ENCODE measurements at places on chromosomes 7 and 10. TPM values are rescaled to one million over a fixed set of nuclear protein-coding genes. Genes with fewer than 3 reads are reported as not detected.
A peak's percentile ranks its signal among the peaks of the same experiment; 100 is the strongest.

Gene WEE2
- 0.03 TPM for polyA plus RNA-seq

DNA sequence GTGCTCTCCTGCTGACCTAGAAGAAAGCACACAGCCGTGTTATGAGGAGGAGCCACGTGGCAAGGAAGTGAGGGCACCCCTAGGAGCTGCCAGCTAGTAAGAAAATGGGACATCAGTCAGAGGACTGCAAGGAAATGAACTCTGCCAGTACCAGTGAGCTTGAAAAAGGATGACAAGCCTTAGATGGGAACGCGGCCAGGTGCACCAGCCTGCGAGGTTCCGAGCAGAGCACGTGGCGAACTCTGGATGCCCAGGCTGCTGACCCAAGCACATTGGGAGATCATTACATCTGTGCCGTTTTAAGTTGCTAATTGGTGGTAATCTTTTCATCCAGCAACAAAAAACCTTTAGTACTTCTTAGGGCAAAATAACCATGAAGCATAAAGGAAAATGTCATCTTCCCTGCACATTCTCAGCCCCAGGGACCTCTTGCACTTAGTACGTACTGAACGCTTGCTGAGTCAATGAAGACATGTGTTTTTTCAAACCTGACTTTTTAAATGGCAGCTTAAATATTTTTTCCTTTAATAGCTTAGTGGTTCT, 69.4 kb downstream of the AMZ1 start:
- peak; percentile 91 for DNase-seq

DNA sequence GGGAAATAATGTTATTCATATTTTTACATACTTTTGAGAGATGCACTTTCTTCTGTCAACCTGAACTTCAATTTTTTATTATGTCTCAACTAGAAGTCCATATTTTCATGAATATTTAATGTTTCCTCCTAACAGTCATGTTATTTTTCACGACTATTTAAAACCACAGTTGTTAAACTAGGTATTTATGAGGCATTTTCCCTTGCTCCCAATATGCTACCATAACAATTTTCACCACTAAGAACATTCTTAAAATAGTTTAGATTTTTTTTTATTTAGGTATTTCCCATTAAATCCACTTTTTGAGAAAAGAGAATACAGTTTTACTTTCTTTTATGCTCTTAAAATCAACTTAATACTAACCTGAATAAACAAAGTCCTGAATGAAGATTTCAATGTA, 89.4 kb downstream of the JAZF1 start:
- no peak for DNase-seq

Gene CRTAC1
- polyA plus RNA-seq: 0.09 TPM

Gene EGR2
- polyA plus RNA-seq: 1.8 TPM

DNA sequence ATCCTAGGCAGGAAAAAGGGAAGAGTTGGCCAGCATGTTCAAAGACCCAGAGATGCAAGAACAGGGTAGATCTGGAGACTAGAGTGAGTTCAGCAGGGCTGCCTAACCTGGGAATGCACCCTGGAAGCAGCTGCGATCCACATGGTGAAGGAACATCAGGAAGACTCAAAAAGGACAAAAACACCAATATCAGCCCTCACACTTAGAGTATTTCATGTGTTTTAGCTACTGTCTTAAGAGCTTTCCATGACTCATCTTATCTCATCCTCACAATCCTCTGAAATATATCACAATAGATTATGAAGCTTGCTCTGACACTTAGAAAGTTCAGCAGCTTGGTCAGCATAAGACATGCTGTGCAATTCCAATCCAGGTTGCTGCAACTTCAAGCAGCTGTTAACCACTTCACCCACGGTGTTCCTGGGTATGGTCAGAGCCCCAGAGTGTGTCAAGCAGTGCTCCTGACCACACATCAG, 380.9 kb downstream of the PARD3 start:
- DNase-seq: no peak

Gene ZNF117
- 23.6 TPM for polyA plus RNA-seq

Gene IFT22
- 22.5 TPM for polyA plus RNA-seq

GRCh38 chr10:98090822-98091221, 43.6 kb upstream of the R3HCC1L start:
- no peak for DNase-seq

Gene COBL
- polyA plus RNA-seq: 0.57 TPM

Gene STEAP1B
- polyA plus RNA-seq: 0.20 TPM

Gene HOXA5
- polyA plus RNA-seq: 21.8 TPM

DNA sequence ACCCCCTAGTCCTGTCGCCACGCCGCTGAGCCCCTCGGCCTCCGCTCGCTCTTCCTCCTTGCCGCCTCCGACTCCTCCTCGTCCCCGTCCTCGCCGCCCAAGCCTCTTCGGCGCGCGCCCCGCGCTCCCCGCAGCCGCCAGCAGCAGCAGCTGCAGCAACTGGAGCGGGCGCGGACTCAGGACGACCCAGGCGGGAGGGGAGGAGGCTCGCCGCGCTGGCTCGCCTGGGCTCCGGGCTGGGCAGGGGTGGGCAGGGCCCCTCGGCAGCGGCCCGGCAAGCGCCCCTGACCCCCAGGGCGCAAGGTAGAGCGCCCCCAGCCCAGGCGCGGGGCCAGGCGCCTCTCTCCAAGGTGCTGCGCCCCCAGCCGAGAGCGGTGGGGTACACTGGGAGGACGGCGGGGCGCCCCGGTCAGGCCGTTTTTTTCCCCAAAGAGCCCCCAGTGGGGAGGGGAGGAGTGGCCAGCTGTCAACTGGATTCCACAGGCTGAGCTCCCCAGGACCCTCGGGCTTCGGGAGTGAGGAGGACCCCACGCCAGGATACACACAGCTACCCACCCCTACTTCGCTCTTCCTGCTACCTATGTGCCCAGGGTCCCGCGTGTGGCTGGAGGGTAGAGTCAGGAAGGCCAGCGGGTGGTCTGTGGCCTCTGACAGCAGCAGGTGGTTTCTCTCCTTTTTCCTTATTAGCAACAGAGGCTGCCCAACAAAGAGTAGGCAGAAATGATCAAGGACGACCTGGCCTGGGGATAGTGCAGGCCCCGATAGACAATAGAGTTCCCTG, 903 bp upstream of the KCNMA1 start:
- DNase-seq: no peak

Gene FGFBP3
- polyA plus RNA-seq: 2.3 TPM

GRCh38 chr7:40889539-40889938, 754.7 kb downstream of the SUGCT start:
- DNase-seq: no peak

DNA sequence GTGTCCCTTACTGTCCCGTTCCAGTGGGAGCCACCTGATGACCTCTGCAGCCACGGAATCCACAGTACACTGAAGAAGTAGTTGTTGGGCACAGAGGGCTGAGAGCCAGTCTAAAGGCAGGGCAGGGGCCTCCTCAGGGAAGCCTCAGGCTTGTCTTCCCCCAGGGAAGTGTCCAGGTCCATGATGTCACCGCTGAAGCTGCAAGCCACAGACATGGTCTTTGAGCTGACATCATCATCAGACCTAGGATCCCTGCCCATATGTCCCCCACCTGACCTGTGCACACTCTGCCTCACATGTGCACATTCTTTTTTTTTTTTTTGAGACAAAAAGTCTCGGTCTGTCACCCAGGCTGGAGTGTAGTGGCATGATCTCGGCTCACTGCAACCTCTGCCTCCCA, 38.4 kb upstream of the ELFN1 start:
- no peak for DNase-seq

GRCh38 chr7:155670521-155670920, 26.1 kb downstream of the RBM33 start:
- DNase-seq: no peak

Gene ANKRD61
- polyA plus RNA-seq: 0.13 TPM

GRCh38 chr7:99116144-99116543, 27.8 kb downstream of the SMURF1 start:
- DNase-seq: no peak

GRCh38 chr7:2760098-2760889, 72.3 kb downstream of the AMZ1 start:
- DNase-seq: peak; percentile 78

Gene MALRD1
- polyA plus RNA-seq: 0.48 TPM

DNA sequence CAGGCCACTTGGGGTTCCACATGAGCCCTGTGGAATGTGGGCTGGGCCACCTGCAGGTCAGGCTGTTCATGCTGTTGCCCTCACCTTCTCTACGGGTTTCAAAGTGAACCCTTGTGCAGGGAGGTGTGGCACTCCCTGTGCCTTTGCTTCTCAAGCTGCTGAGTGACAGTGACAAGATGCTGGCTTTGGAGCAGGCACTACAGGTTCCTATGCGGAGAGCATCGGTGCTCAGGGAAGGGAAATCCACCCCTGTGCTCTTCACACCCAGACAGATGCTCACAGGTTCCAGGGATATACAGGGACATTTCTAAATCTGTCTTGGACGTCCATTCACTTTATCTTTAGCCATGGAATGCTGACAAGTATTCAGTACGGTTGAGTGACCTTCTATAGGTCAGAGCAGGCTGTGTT, 1005.0 kb downstream of the LRMDA start:
- no peak for DNase-seq

- no peak for DNase-seq
Observed at GRCh38 chr7:79302293-79302692, 151.2 kb downstream of the MAGI2 start.

Gene CEP55
- 0.32 TPM for polyA plus RNA-seq

DNA sequence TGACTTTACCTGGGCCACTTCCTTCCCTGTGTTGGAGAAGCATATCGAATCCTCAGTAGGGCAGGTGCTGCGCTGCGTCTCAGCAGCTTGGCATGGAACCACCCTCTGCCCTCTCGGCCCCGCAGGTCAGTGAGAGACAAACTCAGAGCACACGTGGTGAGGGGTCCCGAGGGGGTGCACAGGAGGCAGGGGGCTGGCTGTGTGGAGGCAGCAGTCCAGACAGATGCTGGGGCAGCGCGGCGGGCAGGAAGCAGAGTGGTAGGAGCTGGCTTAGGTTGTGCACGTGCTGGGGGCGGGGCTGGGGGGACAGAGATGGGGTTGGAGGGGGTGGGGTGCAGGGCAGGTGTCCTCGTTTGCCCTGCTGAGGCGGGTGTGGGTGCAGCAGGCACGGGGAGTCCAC, 33.1 kb downstream of the NUB1 start:
- DNase-seq: no peak

Gene CNPY4
- polyA plus RNA-seq: 27.3 TPM

GRCh38 chr10:60433684-60434083, 44.0 kb upstream of the ANK3 start:
- DNase-seq: no peak

Gene GRM3
- 1.9 TPM for polyA plus RNA-seq

DNA sequence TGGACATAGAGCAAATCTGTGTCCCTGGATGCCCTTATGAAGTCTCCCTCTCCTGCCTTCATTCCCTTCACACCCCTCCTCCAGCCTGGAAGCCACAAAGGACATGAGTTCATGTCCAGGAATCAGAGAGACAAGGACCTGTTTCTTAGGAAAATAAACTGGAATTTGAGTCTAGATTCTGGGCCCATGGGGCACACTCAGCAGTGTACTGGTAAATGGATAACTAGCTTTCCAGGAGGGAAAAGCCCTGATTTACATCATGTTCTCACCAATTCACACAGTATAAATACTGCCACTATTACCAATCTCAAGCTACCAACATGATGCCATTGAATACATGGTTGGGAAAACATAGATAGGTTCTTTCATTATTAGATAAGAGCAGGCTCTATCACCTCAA, 9.9 kb downstream of the FAM237B start:
- DNase-seq: no peak

- DNase-seq: no peak
Observed at GRCh38 chr10:69516316-69516715, 56.9 kb downstream of the NEUROG3 start.

GRCh38 chr7:3215624-3216585, 85.1 kb upstream of the SDK1 start:
- DNase-seq: no peak

Gene CHAT
- not detected for polyA plus RNA-seq

- DNase-seq: peak; percentile 49
Observed at GRCh38 chr10:96850113-96850512, 18.0 kb downstream of the LCOR start.

DNA sequence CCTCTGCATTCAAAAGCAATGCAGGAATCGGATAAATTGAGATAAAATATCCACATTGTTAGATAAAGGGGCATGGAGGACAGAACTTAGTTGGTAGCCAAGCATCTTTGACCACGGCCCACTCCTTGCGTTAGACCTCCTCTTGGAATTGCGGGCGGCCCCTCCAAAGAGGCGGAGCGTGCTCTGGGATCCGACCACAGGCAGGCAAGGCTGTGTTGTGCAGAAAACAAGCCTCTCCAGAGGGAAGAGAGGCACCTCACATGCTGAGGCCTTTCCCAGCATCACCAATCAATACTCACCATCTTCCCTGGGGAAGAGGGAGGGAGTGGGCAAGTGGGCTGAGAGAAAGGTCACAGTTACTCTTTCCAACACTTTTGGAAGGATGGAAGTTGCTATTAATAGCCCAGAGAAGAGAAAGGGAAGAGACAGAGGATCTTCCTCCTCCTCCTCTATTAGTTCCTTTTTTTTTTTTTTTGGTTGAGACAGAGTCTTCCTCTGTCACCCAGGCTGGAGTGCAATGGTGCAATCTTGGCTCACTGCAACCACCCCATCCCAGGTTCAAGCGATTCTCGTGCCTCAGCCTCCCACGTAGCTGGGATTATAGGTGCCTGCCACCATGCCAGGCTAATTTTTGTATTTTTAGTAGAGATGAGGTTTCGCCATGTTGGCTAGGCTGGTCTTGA, 49.7 kb upstream of the NRF1 start:
- DNase-seq: no peak

Gene SFXN2
- 4.4 TPM for polyA plus RNA-seq

Gene LIPM
- polyA plus RNA-seq: not detected

GRCh38 chr7:56105508-56105907, 768 bp downstream of the CHCHD2 start:
- peak; percentile 60 for DNase-seq

DNA sequence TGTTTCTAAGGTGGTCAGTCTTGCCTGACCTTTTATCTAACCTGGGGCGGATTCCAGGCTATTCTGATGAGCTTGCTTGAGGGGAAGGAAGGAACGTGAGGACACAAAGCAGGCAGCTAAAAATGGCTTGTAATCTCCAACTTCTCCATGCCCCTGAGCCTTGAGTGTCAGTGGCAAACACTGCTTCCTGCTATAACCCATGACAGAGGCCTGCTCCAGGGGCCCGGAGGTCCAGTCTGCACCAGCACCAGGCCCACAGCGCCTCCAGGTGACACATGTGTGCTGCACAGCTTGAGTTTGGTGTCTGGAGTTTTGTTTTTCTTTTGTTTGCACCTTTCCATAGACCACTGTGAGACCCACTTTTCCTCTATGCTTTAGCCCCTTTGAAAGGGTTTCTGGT, 207.9 kb downstream of the PAXIP1 start:
- no peak for DNase-seq
